ENCODE measurements at places on chromosomes 13 and 19.

GRCh38 chr19:45234089-45234869 is 10.9 kb downstream of the EXOC3L2 start:
- no peak for DNase-seq

GRCh38 chr19:32232449-32232848 is 113.0 kb upstream of the ZNF507 start:
- DNase-seq, result no peak

DNA sequence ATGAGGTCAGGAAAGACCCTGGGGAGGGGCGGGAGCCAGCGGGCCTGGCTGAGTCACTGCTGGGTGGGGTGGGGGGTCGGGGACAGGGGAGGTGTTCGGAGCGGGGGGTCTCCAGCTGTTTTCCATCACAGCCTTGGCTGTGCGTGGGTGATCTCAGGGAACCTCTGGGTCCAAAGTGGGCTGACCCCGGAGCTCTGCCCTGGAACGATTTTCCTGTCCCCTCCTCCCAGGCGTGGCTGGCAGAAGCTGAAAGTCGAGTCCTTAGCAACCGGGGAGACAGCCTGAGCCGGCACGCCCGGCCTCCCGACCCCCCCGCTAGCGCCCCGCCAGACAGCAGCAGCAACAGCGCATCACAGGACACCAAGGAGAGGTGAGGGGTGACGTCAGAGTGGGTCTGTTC is 10.6 kb downstream of the TRIP10 start:
- DNase-seq, result no peak

- DNase-seq, result no peak
These were observed 12.0 kb upstream of the GAS6 start for GRCh38 chr13:113875837-113876281.

- DNase-seq, result no peak
These were observed 302.1 kb downstream of the ENOX1 start for GRCh38 chr13:43484432-43485225.

DNA sequence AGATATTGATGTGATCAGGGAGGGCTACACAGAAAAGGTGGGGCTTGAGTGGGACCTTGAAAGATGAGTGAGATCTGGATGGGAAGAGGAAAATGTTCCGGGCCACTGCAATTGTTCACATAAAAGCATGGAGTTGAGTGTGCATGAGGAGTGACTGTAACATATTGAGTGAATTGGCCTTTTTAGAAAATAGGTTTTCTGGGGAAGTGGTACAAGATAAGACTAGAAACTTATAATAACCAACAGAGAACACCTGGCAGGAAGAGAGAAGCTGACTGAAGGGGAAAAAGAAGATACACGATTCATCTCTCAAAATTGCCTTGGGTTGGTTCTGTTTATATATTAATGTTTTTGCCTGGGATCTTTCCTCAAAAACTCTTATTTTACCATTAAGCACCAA is 32.2 kb downstream of the SLC10A2 start:
- DNase-seq, result no peak

DNA sequence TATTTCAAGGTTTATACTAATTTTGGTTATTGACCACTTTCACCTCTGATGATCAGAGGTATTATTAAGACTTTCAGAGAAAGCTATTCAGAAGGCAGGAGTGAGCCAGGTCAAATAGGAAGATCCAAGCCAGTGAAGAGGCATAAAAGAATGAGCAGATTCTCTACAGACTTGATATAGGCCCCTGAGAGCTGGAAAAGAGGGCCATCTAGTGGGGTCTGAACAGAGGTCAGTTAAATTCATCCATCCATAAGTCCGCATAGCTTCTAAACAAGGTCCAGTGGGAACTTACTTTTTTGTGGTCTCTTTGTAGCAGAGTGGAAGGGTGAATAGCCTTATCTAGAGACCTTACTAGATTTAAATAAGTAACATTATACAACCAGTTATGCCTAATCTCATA is 126.6 kb upstream of the UFM1 start:
- DNase-seq, result no peak

- DNase-seq, result no peak
These were observed 133.4 kb upstream of the SPACA7 start for GRCh38 chr13:112242777-112243176.

Data from stimulated activated CD4-positive, alpha-beta T cell treated with anti-CD3 and anti-CD28 coated beads, TNF-alpha, amount 100 ng/mL, for 48 hours (primary cell).